Esophagus muscularis mucosa (tissue), 4 donors: ENCODE measurements at places on chromosomes 16 and 17. TPM values are rescaled to one million over a fixed set of nuclear protein-coding genes. Genes with fewer than 3 reads are reported as not detected.

Gene EVPLL
- total RNA-seq = not detected

Gene KRT12
- not detected for total RNA-seq

Gene CDC42EP4
- 87.5 TPM for total RNA-seq

Gene CCL4L2
- total RNA-seq = 0.80 TPM

Gene INCA1
- 1.9 TPM for total RNA-seq
